Naive thymus-derived CD4-positive, alpha-beta T cell (primary cell): ENCODE measurements at places on chromosomes 2 and 18.

DNA sequence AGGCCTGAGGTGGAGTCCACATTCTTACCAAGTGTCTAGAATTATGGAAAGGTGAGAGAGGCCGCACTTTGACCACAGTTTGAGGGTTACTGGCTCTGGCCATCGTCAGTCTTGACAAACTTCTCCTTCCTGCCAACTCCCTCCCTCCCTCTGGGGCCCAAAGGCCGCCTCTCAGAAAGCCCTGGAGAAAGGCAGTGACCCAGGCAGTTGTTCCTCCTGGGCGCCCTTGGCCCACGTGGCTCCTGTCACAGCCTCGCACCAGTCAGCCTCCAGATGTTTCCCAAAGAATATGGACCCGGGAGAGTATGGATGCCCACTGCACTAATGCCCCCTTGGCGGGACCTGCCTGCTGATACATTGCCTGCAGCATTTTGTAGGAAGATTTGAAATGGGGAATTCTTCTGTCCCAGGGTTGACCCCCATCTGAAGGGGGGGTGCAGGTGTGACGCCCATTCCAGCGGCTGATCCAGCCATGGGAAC is 61.7 kb downstream of the ASB1 start:
- no peaks in the 10 kb centered on the region for H3K36me3 ChIP-seq
- no peak for DNase-seq
- no peak overlapping the region for H3K27ac ChIP-seq
- peaks cover 10% of the 10 kb centered on the region for H3K4me1 ChIP-seq
- H3K27me3 ChIP-seq = no peaks in the 10 kb centered on the region

DNA sequence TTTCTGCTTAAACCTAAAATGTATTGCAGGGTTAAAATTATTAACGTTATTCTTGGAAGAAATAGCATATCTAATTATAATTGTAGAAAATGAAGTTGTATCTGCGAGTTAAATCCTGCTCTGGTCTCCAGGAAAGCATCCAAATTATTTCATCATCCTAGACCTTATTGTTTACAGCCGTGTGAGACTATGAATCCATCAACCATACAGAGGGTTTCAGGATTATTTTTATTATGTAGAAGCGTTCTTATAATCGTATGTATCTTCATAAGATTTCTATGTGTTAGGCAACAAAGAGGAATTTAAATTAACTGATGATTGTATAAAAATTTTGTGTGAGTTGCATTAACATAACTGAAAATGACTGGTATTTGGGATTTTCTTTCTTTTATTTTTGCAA is 14.5 kb upstream of the DSC3 start:
- no peaks in the 10 kb centered on the region for H3K36me3 ChIP-seq
- no peaks in the 10 kb centered on the region for H3K4me1 ChIP-seq
- DNase-seq = no peak
- no peaks in the 10 kb centered on the region for H3K27me3 ChIP-seq

- no peak overlapping the region for H3K27ac ChIP-seq
- no peaks in the 10 kb centered on the region for H3K4me1 ChIP-seq
- DNase-seq = no peak
Measured at GRCh38 chr2:163505281-163505680, 230.5 kb downstream of the FIGN start.

DNA sequence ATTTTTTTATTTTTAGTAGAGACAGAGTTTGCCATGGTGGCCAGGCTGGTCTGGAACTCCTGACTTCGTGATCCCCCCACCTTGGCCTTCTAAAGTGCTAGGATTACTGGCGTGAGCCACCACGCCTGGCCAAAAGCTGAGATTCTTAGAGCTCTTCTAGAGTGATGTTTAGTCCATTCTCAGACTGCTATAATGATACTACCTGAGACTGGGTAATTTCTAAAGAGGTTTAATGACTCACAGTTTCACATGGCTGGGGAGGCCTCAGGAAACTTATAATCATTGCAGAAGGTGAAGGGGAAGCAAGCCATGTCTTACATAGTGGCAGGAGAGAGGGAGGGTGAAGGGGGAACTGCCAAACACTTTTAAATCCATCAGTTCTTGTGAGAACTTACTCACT is 1804.9 kb upstream of the LRRTM1 start:
- H3K4me3 ChIP-seq = no peak overlapping the region
- no peaks in the 10 kb centered on the region for H3K4me1 ChIP-seq
- H3K27me3 ChIP-seq = no peaks in the 10 kb centered on the region
- H3K27ac ChIP-seq = no peak overlapping the region
- no peak for DNase-seq

GRCh38 chr2:11872948-11873269 is 126.5 kb downstream of the LPIN1 start:
- no peaks in the 10 kb centered on the region for H3K4me1 ChIP-seq
- H3K36me3 ChIP-seq = no peaks in the 10 kb centered on the region
- H3K27ac ChIP-seq = no peak overlapping the region
- no peak overlapping the region for H3K4me3 ChIP-seq

DNA sequence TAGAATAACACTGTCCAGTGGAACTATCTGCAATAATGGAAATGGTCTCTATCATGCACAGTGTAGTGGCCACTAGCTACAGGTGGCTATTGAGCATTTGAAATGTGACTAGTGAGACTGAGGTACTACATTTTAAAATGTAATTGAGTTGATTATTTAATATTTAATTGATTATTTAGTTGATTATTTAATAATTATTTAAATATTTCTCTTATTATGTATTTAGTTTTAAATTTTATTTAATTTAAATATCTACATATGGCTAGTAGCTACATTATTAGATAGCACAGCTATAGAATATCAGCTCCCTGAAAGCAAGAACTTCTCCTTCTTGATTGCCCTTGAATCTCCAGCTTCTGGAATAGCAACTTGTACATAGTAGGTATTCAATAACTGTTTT is 12.8 kb upstream of the ZNF521 start:
- DNase-seq = no peak
- no peaks in the 10 kb centered on the region for H3K36me3 ChIP-seq
- no peaks in the 10 kb centered on the region for H3K27me3 ChIP-seq

GRCh38 chr2:128691526-128691925 is 372.9 kb upstream of the HS6ST1 start:
- no peak for DNase-seq
- H3K4me3 ChIP-seq = no peak overlapping the region
- H3K4me1 ChIP-seq = no peaks in the 10 kb centered on the region
- H3K27me3 ChIP-seq = no peaks in the 10 kb centered on the region
- H3K27ac ChIP-seq = no peak overlapping the region

- H3K36me3 ChIP-seq = no peaks in the 10 kb centered on the region
- DNase-seq = no peak
Measured at GRCh38 chr2:219016721-219017120, 23.5 kb upstream of the CRYBA2 start.

- no peaks in the 10 kb centered on the region for H3K36me3 ChIP-seq
- no peak for DNase-seq
- H3K27me3 ChIP-seq = no peaks in the 10 kb centered on the region
- no peaks in the 10 kb centered on the region for H3K4me1 ChIP-seq
- no peak overlapping the region for H3K4me3 ChIP-seq
Measured at GRCh38 chr2:207718521-207718920, 7.1 kb downstream of the CCNYL1 start.

DNA sequence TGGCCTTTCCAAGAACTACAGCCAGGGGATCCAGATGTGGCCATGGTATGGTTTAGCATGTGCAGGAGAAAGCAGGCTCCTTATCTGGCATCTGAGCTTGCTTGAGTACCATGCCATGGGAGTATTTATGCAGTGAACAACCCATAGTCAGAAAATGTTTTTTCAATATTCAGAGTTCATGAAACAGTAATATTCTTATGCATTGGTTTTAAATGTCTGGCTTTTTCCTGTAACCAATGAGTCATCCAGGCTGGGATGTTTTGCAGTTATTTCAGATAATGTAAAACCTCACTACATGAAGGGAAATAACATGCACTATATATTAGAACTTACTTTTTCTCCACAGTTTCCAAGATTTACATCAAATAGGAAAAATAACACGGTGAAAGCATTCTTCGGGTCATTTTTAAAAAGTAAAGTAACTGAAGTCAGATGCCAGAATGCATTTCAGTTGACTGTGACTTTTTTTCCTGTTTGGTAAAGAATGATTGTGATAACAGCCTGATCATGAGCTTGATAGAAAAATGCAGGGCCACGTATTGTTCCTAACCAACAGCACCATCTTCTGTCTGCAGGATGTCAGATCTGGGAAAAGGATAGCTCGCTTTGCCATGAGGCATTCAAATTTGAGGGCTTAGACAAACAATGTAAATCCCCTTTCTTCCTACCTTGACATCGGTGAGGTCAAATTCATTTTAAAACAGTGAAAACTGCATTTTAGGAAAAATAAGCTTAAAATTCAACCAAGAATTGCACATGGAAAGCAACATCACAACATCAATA is 152.8 kb downstream of the DSC3 start:
- no peak overlapping the region for H3K4me3 ChIP-seq
- no peaks in the 10 kb centered on the region for H3K4me1 ChIP-seq
- H3K27ac ChIP-seq = no peak overlapping the region
